Stimulated activated CD4-positive, alpha-beta T cell treated with anti-CD3 and anti-CD28 coated beads, Interleukin-15, amount 100 ng/mL, for 1 hour (primary cell): ENCODE measurements at places on chromosomes 5 and 9.

DNA sequence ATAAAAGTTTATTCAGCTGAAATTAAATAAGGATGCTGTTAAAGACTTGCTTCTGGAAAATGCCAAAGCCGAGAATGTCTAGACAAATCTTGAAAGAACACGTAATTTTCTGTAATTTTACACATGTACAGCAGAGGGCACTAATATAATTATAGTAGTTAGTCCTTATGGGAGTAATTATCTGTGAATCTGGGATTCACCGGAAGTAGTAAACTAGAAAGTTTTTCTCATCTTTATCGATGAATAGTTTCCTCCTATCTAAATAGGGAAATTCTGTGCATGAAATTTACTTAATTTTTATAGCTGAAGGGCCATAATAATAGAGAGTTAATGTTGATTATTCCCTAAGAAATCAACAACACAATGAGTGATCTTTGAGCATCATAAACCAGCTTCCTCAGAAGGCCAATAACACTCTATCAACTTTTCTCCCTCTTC, 18.4 kb upstream of the CNTLN start:
- DNase-seq = no peak

DNA sequence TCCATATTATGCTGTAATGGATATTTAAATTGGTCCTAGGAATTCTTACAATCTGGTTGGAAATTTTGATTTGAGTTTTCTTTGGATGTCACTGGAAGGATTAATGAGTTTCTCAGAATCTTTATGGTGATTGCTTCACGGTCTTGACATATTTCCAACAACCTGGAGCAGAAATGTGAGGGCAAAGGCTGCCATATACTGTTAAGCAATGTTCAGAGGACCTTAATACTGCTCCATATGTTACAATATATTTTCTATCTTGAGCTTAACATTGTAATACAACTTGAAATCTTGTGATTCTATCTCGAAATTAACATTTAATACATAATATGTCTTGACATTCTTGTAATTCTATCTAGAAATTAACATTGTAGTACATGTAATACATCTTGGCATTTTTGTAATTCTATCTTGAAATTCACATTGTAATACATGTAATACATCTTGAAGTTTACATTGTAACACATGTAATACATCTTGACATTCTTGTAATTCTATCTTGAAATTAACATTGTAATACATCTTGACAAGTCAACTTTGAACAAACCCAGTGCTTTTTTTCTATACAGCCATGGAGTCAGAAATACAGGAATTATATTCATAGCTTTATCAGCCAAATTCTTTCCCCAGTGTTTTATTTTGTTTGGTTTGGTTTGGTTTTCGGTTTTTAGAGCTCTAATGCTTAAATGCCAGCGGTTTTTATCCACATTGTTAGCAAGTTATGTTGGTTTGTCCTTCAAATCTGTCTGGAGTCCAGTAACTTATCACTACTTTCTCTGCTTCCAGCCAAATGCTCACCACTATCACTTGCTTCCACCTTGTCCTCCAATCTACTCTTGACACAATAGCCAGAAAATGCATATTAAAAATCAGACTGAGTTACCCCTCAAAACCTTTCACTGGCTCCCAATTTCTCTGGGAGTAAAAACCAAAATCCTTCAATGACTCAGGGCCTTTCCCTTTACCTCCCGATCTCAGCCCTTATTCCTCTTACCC, 3.0 kb upstream of the TUT7 start:
- no peak for DNase-seq

DNA sequence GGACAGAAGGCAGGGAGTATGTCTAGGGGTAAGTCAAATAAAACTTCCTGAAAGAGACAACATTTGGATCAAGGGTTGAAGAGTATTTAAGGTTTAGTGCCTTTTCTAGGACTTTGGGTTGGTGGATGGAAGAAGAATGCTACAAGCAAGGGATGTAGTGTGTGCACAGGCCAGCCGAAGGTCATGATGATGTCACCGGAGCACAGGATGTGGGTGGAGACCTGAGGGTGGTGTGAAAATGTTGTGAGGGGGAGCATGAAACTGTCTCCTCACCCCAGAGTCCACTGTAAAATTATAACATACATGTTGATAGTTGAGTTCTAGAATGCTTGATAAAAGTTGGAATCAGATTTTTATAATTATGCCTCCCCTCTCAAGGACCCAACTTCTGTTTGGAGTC, 553.3 kb upstream of the SGCD start:
- DNase-seq = no peak

DNA sequence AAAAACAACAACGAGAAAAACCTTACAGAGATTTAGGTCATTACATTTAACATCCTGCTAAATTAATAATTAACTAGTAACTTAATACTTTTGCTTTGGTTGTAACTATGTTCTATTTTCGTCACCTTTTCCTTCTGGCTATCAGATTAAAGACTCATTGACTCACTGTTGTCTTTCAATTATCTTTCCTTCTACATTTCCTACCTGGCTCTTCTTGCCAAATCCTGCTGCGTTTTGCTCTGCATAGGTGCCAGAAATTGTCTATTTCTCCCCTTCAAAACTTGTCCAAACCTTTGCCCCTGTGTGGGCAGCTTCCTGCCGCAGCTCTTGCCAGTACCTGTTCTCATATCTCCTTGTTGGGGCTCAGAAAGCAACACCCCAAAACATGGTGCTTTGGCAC, 235.5 kb upstream of the ZNF608 start:
- DNase-seq = no peak

- DNase-seq = no peak
Measured at GRCh38 chr5:115831163-115831768, 10.1 kb downstream of the ATG12 start.

- no peak for DNase-seq
Measured at GRCh38 chr9:104835161-104835560, 71.2 kb downstream of the NIPSNAP3B start.

DNA sequence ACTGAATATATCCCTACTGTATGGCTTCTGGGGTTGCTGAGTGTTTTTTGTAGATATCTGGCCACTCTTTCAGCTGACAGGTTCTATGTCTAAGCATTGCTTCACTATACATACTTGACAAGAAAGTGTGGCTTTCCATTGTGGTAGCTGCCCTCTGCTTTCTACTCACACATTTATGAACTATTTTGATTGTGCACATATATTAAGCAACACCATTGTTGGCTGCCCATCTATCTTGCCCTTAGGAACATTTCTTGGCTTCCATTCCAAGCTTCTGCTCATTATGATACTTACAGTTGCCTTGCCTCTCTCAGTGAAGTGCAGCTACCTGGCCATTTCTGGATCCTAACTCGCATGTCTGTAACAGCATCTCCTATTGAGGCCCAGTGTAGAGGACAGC, 153.6 kb upstream of the MOCS2 start:
- DNase-seq = no peak

GRCh38 chr5:173231996-173232498, 3.0 kb downstream of the NKX2-5 start:
- no peak for DNase-seq

DNA sequence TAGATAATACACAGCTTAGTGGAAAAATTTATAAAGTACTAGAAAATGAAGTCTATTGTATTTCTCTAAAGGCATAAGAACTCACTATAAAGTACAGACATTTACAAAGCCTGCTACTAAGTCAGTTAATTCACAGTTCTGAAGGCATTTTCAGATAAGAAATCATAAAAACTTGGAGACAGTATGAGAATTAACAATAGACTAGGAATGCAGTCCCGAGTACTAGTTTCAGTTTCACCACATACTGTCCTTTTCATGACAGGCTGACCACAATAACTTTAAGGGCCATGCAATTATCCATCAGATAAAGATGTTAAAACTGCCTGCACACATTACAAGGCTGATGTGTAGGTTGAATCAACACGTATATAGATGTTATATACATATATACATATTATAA, 362.6 kb upstream of the SMC2 start:
- DNase-seq = no peak

DNA sequence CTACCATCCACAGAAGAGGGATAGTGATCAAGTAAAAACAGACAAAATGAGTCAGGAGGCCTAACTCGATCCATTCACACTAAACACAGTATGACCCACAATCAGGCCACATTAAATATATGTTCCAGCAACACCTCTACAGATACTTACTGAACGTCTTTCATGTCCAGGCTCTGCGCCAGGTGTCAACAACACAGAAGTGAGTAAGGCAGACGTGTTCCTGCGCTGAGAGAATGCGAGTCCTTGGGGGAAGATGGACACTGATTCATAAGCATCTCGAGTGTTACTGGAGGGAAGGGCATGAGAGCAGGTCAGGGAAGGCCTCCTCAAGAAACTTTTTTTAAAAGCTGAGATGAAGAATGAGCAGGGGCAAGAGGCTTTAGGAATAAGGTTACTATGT, 164.3 kb upstream of the CLINT1 start:
- no peak for DNase-seq

GRCh38 chr9:86027767-86028166, 71.6 kb downstream of the GOLM1 start:
- DNase-seq = no peak

- no peak for DNase-seq
Measured at GRCh38 chr9:96501633-96502538, 51.9 kb downstream of the HABP4 start.

DNA sequence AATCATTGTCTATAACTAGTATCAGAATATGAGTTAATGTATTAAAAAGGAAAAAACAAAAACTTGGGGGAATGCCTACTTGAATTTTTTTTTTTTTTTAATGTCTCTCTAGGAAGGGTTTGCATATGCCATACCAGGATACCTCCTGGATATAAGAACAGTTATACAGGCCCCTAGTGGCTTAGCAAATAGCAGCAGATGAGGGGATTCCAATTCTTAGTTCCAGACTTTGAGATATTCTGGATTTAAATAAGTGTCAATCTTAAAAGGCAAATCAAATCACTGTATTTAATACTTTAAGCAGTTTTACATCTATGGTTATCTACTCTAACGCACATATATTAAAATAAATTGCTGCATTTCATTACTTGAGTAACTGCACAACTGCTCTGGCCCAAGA, 1055.5 kb upstream of the DMAC1 start:
- no peak for DNase-seq

DNA sequence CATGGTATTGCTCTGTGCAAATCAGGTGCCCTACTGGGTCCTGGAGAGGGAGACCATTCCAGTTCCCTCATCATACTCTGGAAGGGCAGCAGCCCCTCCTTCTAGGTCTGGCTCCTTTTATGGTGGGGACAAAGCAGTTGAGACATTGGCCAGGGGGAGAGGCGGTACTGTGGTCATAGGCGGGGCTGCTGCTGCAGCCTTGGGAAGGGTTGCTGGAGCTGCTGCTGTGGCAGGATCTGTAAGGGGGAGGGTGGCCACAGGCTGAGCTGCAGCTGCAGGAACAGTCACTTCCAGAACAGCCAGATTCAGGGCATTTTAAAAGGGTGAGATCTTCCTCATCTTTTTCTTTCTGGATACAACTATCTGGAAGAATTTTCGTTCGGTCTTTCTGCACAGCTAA, 233.0 kb upstream of the SGCD start:
- DNase-seq = no peak

DNA sequence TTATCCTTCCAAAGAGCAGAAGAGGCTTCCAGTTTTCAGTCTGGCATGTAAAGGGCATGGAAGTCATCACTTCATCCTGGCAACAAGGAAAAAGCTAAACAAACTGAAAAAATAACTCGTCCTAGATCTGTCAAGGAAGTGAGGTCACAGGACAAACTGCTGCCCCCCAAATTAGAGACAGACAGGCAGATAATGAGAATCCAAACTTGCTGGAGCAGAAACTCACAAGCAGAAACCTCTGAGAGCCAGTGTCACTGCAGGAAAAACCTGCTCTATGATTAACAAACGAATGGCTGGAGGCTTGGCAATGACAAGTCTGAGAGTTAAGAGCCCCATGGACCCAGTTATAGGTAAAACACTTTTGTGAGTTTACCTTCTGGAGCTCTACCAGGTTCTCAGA, 18.9 kb upstream of the MLANA start:
- DNase-seq = no peak

- DNase-seq = no peak
Measured at GRCh38 chr5:125199968-125200865, 453.8 kb upstream of the ZNF608 start.

GRCh38 chr9:114317665-114318357, 5.1 kb upstream of the ORM1 start:
- no peak for DNase-seq

GRCh38 chr5:153969563-153969895, 69.2 kb downstream of the FAM114A2 start:
- no peak for DNase-seq

- DNase-seq = no peak
Measured at GRCh38 chr5:6686915-6687409, 26.3 kb upstream of the TENT4A start.

- no peak for DNase-seq
Measured at GRCh38 chr9:88922091-88922490, 69.2 kb upstream of the S1PR3 start.

- DNase-seq = no peak
Measured at GRCh38 chr5:87945286-87945650, 323.4 kb downstream of the TMEM161B start.

DNA sequence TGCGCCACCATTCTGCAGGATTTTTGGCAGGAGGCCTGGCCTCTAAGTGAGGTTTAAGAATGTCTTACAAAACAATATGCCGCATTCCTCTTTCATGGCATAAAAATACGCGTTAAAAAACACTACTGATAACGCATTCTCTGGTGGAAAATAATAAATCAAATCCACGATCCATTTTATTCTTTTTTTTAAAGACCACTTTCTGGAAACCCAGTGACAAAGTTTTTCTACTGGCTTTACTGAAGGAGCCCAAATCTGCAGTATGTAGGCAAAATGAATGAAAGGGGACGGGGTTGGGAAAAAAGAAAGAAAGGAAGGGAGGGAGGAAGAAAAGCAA, 2.0 kb downstream of the SV2C start:
- DNase-seq = no peak

GRCh38 chr9:74132986-74133385, 364.1 kb upstream of the RORB start:
- DNase-seq = no peak

GRCh38 chr5:2293906-2294305, 411.2 kb upstream of the IRX4 start:
- DNase-seq = no peak

GRCh38 chr9:108694170-108694569, 161.6 kb downstream of the ACTL7B start:
- DNase-seq = no peak

- DNase-seq = no peak
Measured at GRCh38 chr5:21654-22233, 70.2 kb upstream of the PLEKHG4B start.
